Activated CD4-positive, alpha-beta T cell treated with anti-CD3 and anti-CD28 coated beads for 24 hours (primary cell): ENCODE measurements at places on chromosomes 3 and 15.

- no peak for DNase-seq
These were observed 62.2 kb downstream of the PFN2 start for GRCh38 chr3:149908424-149908957.

GRCh38 chr3:44339181-44340057, 853 bp downstream of the TCAIM start:
- no peak for DNase-seq

- DNase-seq: no peak
These were observed 214.5 kb upstream of the P2RY1 start for GRCh38 chr3:152620395-152620794.

- peak; percentile 37 for DNase-seq
These were observed 33.3 kb downstream of the GLB1 start for GRCh38 chr3:33063651-33064051.

DNA sequence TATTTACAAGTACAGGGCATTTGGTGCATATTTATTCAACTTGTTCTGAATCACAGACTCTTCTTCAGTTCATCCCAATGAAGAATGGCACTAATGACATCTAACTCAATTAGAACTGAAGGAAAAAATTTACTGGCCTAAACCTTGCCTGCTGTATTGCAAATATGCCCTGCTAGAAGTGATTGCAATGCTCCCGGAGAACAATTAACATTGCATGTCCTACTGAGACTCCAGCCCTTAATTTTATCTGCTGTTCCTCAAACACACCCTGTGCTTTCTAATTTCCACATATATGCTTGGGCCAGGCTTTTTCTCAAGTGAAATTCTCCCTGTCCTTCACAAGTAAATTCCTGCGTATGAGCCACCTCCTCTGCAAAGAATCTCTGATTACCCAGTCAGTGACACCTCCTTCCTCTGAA, 8.3 kb downstream of the ACKR4 start:
- no peak for DNase-seq

- DNase-seq: no peak
These were observed 313.9 kb upstream of the CCDC54 start for GRCh38 chr3:107063351-107063750.

DNA sequence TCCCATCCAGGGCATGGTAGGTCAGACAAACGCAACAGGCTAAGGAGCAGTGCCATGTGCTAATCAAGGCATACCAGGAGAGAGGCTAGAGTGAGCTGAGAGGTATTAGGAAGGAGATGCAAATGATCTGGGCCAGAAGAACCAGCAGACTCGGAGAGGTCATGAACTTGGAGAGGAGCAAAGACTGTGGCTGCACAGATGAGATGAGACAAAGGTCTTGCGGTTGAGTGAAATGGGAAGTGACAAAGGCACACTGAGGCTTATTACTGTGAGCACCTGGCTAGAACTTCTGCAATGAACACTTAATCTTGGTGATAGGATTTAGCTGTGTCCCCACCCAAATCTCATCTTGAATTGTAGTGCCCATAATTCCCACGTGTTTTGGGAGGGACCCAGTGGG, 380.2 kb downstream of the ULK4 start:
- DNase-seq: no peak

DNA sequence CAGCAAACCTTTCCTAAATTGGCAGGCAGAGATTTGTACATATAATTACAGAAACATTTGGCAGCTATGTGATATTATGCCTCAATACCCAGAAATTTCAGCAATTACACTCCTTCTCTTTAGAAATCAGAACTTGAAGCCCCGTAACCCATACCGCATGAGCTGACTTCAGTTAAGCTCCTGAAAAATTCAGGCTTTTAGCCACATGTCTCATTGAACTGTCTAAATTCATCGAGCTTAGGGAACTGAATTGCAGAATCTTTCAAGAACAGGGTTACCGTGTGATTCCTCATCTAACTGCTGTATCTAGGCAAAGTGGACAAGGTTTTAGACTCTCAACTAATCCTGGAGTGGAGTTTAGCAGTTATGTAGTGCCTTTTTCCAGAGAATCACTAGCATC, 333.0 kb downstream of the EPHA3 start:
- DNase-seq: no peak

GRCh38 chr15:60656041-60656440, 177.1 kb upstream of the ICE2 start:
- DNase-seq: no peak

DNA sequence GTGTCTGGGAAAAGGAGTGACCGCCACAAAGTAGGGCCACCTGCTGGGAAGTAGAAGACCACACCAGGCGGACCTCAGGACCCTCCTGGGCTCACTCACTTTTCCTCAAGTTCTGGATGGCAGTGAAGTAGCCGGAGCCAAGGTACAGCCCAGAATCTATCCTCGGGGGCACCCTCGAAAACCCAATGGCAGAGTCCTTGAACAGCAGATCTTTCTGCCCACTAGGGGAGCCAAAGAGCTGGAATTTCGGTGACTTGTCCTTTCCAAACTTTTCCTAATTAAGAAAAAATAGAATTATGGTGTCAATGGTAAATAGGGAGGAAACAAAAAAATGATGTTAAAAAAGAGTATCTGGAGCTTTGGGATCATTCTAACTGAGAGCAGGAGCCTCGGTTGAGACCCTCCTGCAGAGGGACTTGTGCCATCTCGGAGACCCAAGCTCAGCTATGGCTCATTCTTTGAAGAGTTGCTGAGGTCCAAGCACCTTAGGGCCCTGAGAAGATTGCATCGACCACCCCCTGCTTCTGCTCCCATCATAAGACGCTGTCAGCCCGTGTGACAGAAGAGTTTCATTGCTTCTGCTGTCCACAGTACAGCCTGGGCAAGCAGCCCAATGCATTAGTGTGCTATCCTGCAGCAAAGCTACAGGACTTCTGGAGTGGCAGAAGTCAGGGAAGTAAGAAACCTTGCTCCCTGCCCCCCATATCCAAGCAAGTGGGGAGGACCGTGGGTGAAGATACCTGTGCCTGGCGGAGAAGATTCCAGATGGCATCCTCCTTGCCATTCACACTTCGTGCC, 14.8 kb downstream of the LTF start:
- no peak for DNase-seq

- DNase-seq: no peak
These were observed 94.0 kb upstream of the MEX3B start for GRCh38 chr15:82139823-82140268.

- DNase-seq: no peak
These were observed 5.6 kb downstream of the TSEN2 start for GRCh38 chr3:12489832-12490231.

DNA sequence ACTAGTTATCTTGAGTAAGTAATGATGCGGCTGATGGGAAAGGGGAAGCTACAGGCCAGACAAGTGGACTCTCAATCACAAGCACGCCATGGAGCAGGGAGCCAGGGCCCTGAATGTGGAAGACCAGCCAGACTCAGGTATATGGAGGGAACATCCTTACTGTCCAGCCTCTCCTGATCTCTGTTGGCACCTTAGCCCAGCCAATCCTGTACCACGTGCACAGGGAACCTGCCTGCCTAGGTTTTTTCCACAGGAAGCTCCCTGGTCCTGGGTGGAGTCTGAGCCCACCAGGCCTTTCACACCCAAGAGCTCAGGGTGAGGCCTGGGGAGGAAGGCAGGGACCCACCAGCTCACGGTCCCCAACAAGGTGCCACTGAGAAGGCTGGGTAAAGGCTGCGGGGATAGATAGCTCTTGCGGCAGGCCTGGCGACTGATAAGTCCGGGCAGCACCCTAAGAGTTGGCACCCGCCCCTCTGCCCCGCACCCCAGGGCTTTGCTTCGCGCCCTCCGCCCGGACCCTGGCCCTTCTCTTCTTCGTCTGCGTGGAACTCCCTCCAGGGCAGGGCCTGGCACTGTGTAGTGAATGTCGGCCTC, 933 bp upstream of the APEH start:
- peak; percentile 30 for DNase-seq

GRCh38 chr3:4512895-4513616, 19.9 kb downstream of the ITPR1 start:
- no peak for DNase-seq

- DNase-seq: no peak
These were observed 118.4 kb downstream of the CTNNB1 start for GRCh38 chr3:41317718-41318117.

DNA sequence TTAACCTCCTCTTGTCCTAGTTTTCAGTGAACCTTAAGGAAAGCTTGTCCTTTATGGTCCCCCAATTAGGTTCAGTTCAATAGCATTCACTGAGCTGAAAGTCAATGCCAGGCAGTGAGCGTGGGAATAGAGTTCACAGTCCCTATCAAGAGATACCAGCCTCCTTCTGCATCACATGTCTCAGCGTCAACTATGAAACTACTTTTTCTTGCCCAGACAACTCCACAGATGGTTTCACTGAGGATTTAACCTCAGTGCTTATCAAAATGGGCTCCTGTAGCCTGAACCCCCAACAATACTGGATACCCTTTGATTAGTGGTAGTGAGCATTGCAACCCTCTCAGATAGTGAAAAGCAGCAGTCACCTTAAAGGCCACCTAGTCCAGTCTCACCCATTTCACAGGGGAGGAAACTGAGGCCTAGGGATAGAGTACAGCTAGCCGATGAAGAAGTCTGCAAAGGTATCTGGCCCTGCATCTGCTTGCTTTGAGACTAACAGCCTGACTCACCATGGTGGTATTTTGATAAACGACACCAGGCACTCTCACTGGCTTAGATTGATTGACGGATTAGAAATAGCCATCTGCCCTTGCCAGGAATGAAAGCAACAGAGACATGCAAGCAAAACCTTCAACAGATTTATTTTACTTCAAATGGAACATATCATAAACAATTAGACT, 1.6 kb upstream of the UBA3 start:
- DNase-seq: no peak

GRCh38 chr3:14352002-14352627, 50.3 kb upstream of the SLC6A6 start:
- no peak for DNase-seq

DNA sequence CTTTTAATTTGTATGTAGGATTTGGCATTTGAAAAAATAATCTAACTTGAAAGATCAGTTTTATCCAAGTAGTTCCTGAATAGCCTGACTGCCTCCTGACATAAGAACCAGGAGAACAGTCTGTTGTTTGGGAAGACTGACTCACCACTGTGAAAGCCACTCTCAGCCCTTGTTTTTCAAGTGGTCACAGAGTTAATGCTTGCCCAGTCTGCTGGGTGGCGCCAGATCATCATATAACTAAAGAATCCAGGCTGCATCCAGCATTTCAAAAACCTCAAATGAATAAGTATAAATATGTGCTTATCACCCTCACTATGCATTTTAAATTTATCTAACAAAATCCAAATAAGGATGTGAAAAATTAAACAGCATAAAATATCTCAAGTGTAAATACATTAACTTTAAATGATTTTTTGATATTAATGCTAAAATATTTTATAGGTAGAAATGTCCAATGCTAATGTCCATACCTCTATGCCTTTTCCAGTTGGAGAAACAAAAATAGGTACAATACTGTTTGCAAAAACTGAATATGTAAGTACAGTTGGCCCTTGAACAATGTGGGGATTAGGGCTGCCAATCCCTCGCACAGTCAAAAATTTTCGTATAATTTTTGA, 26.9 kb upstream of the ZBBX start:
- DNase-seq: no peak

DNA sequence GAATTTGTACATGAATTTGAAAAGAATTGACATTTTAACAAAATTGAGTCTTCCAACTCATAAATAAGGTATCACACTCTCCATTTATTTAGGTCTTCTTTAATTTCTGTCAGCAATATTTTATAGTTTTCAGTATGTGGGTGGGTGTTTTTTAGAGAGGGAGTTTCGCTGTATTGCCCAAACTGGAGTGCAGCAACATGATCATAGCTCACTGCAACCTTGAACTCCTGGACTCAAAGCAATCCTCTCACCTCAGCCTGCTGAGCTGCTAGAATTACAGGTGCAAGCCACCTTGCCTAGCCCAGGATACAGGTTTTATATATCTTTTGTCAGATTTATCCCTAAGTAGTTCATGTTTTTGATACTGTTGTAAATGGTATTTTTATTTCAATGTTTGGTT, 4.6 kb downstream of the WDR93 start:
- no peak for DNase-seq

DNA sequence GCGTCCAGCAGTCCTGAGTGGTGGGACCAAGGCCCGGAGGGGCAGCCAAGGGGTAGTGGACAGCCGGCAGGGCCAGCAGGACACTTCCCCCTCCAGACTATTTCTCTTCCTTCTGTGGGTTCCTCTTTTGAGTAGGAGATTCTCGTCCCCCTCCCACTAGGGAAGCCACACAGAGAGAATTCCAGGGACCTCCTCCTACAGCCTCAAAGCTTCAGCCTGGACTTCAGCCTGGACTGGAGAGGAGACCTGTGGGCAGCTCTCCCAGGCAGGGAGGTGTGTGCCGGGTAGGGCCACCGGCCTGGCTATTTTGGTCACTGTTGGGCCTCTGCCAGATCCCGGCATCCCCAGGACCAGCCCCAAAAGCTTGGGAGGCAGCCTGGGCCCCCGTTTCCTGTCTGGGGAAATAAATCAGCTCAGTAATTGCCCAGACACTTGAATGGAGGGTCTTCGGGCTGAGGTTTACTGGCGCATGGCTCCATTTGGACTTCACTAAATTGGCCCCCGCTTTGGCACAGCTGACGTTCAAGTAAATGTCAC, 1.3 kb downstream of the SLC6A6 start:
- no peak for DNase-seq

- DNase-seq: no peak
These were observed 416.6 kb upstream of the NECTIN3 start for GRCh38 chr3:110654843-110655502.
